ENCODE measurements at places on chromosomes 16 and 17.

GRCh38 chr17:71234349-71234748 is 886.5 kb upstream of the SOX9 start:
- no peak for DNase-seq

- no peak for DNase-seq
Measured at GRCh38 chr16:88329726-88330700, 52.7 kb upstream of the ZNF469 start.

GRCh38 chr17:35041390-35041789 is 22.1 kb downstream of the RFFL start:
- no peak for DNase-seq

DNA sequence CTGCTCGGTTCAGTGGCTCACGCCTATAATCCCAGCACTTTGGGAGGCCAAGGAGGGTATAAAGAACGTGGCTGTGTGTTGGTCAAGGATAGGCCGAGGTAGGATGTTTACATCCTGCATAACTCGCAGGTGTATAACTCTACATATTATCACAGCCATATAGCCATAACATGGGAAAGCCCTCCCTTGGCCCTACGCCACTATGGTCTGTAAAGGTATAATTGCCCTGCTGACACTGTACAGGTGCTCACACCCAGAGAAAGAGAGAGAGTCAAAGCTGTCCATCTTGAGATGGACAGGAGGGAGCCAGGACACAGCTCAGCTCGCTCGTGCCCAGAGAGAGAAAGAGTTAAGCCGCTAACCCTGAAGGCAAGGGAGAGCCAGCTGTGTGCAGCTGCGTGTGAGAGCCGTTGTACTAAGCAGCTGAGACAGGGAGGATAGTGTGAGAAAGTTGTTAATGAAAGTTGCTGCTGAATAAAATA is 30.4 kb upstream of the DHX8 start:
- DNase-seq = no peak
